ENCODE measurements at places on chromosomes 2 and 18. TPM values are rescaled to one million over a fixed set of nuclear protein-coding genes. Genes with fewer than 3 reads are reported as not detected.

SERPINB8 gene
- 0.57 TPM for total RNA-seq

KDSR gene
- 51.8 TPM for total RNA-seq

DNA sequence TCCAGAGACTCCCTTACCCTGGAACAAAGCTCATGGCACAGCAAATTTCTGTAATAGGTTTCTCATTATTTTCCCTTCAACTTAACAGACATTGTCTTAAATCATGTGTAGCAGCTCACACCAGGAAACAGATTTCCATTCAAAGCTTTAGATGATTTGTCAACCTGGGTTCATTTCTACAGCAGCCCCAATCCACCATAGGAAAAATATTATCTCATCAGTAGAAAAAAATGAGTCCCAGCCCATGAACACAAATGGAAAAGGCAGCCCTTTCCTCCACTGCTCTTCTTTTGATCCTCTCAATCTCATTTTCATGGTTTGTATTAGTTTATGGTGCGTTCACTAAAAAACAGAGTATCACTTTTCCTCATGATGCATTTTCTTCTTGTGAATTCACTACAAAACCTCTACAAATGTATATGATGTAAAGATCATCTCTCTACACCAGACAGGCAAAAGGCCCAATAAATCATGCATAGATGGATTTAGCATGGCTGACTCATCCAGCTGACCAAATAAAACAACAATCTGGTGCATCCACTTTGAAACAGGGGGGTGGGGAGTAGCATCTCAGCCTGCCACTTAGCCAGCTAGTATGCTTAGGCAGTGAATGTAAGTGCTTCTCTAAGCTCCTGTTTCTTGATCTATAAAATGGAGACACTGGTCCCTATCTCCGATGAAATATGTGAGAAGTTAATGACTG lies 78.6 kb downstream of the SATB2 start:
- no peaks in the 10 kb centered on the region for H3K27me3 ChIP-seq
- H3K36me3 ChIP-seq, result peaks cover 18% of the 10 kb centered on the region
- no peak overlapping the region for H3K4me3 ChIP-seq
- H3K4me1 ChIP-seq, result peaks cover 7% of the 10 kb centered on the region
- no peak for DNase-seq
- H3K27ac ChIP-seq, result no peak overlapping the region

GRCh38 chr2:24917086-24917485 lies 3.0 kb downstream of the ADCY3 start:
- H3K4me3 ChIP-seq, result no peak overlapping the region
- H3K36me3 ChIP-seq, result peaks cover 2% of the 10 kb centered on the region
- no peak overlapping the region for H3K27ac ChIP-seq
- H3K27me3 ChIP-seq, result peaks cover 3% of the 10 kb centered on the region

ITPRIPL1 gene
- 17.3 TPM for total RNA-seq

DNA sequence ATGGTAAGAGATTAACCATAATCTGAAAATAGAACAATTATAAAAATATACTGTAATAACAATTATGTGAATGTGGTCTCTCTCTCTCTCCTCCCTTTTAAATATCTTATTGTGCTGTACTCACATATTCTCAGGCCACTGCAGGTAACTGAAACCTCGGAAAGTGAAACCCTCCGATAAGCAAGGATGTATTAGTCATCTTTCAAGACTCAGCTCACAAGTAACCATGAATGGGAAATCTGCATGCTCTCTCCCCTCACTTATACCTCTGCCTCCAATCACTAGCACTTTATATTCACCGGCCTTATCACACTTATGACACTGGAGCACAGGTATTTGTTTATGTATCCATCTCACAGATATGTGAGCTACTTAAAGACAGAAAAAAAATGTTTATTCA lies 139.7 kb downstream of the LRP2 start:
- no peak for DNase-seq
- no peaks in the 10 kb centered on the region for H3K36me3 ChIP-seq
- H3K4me1 ChIP-seq, result no peaks in the 10 kb centered on the region
- no peak overlapping the region for H3K27ac ChIP-seq

DNA sequence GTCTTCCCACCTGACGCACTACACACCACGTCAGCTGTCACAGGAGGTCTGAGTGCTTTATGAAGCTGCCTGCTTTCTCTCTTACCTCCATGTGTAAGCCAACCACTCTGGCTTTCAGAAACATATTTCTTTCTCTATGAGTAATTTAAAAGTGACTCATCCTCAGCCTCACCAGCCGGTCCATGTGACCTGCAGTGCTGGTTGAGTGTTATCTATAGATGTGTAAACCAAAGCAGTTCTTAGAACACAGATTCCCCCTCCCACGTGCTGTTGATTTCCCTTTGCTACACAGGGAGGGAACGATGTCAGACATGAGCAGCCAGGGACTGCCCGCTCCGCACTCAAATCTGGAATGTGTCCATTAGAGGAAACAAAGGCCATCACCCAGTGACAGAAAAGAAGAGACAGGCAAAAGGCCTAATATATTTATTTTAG lies 157.8 kb downstream of the BCL2 start:
- peaks cover 23% of the 10 kb centered on the region for H3K4me1 ChIP-seq
- no peaks in the 10 kb centered on the region for H3K27me3 ChIP-seq
- no peaks in the 10 kb centered on the region for H3K36me3 ChIP-seq
- H3K4me3 ChIP-seq, result no peak overlapping the region
- no peak for DNase-seq

DNA sequence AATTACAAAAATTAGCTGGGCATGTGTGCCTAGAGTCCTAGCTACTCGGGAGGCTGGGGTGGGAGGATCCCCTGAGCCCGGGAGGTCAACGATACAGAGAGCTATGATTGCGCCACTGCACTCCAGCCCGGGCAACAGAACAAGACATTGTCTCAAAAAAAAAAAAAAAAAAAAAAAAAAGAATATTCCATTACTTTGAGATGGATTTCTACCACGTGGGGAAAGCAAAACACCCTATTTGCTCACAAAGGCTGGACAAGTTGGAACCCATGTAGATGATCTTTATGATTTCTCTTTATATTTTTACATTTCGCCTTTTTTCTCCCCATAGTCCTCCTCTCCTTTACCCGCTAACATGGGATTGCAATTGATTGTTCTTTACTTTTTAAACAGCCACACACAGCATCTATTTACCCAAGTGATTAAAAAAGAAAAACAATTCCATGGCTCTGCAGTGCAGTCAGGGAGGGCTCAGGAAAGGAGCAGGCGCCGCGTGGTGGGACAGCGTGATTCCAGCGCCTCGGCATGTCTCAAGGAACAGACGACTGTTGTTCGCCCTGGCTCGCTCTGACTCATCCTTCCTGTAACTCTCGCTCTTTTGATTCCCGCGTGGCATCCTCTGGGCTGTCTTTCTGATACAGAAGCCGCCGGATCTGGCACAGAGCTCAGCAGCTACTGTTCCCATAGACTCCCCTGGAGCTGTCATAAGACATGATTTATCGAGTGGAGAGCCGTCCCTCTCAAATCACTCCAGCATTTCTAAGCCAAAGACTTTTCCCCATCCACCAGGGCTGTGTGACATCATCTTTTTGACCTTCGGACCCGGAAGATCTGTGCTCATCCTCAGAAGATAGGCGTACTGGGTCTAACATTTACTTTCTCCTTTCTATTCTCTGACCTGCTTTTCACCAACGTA lies 230.4 kb upstream of the AGAP1 start:
- peaks cover 5% of the 10 kb centered on the region for H3K27me3 ChIP-seq
- no peak overlapping the region for H3K27ac ChIP-seq
- H3K36me3 ChIP-seq, result peaks cover 2% of the 10 kb centered on the region
- no peak overlapping the region for H3K4me3 ChIP-seq
- peaks cover 18% of the 10 kb centered on the region for H3K4me1 ChIP-seq

FEV gene
- not detected for total RNA-seq

GRCh38 chr2:231383416-231384108 lies 11.9 kb upstream of the B3GNT7 start:
- H3K27me3 ChIP-seq, result peaks cover 5% of the 10 kb centered on the region
- H3K4me3 ChIP-seq, result no peak overlapping the region
- DNase-seq, result no peak
- H3K4me1 ChIP-seq, result peaks cover 14% of the 10 kb centered on the region
- peaks cover 21% of the 10 kb centered on the region for H3K36me3 ChIP-seq

DNA sequence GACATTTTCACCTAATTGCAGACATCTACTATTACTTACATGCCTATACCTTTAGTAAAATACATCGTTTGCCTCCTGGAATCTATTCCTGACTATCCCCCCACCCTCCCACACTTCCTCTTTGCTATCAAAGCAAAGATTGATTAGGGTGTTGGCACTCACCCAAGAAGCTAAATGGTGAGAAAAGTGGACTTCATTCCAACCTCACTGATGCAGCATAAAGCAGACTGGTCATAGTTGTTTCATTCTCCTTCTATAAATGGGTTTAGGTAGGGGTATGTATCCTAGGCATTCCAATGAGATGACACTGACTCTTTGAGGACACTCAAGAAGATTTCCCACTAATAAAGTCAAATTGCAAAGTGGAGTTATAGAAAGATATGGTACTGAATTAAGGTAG lies 97.4 kb downstream of the LRP1B start:
- no peak overlapping the region for H3K27ac ChIP-seq
- H3K27me3 ChIP-seq, result no peaks in the 10 kb centered on the region
- peaks cover 21% of the 10 kb centered on the region for H3K4me1 ChIP-seq

- H3K4me3 ChIP-seq, result no peak overlapping the region
- no peak for DNase-seq
- peaks cover 42% of the 10 kb centered on the region for H3K4me1 ChIP-seq
- H3K27ac ChIP-seq, result no peak overlapping the region
These were observed 70.2 kb upstream of the EPAS1 start for GRCh38 chr2:46227022-46227421.

BCL2L11 gene
- 19.3 TPM for total RNA-seq

PROM2 gene
- total RNA-seq, result 11.8 TPM

IHH gene
- total RNA-seq, result not detected

DNA sequence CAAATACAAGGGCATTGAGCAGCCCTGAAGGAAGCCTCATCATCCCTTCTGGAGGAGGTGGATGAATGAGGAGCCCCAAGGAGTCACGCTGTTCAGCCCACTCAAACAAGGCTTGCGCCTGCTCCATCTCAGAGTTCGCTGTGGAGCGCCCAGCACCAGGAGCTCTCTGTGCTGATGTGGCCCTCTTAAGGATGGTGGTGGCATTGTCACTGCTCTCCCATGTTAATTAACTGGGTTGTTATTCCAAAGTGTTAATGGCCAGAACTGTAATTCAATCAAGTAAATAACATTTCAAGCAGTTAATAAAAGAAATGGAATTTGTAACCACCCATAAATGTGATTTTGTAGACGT lies 726.0 kb upstream of the RAB6C start:
- no peak overlapping the region for H3K27ac ChIP-seq
- H3K36me3 ChIP-seq, result peaks cover under 1% of the 10 kb centered on the region
- H3K27me3 ChIP-seq, result peaks cover 2% of the 10 kb centered on the region
- peak; percentile 49 for DNase-seq
- peaks cover 4% of the 10 kb centered on the region for H3K4me1 ChIP-seq

SERPINB3 gene
- total RNA-seq, result 0.11 TPM

Measured in WTC11 (cell line).